ENCODE measurements at places on chromosomes 1 and 21.
A peak's percentile ranks its signal among the peaks of the same experiment; 100 is the strongest.

DNA sequence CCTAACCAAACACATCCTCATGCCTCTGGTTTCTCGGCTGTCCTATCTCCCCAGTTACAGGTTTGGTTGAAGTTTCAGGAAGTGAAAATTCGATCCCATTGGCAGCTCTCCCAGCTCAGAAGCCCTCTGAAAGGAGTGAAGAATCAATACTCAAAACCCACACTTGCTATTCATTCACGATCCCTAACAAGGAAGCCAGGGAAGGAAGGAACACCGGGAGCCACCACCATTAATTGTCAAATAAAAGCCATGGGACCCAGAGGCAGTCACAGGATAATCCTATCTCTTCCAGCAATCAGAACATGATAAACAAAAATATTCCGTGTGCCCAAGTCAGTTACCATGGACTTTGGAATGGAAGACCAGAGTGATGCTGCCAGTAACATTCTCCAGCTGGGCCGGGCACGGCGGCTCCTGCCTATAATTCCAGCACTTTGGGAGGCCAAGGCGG, 7.0 kb downstream of the TMPRSS2 start:
- no peak for DNase-seq

DNA sequence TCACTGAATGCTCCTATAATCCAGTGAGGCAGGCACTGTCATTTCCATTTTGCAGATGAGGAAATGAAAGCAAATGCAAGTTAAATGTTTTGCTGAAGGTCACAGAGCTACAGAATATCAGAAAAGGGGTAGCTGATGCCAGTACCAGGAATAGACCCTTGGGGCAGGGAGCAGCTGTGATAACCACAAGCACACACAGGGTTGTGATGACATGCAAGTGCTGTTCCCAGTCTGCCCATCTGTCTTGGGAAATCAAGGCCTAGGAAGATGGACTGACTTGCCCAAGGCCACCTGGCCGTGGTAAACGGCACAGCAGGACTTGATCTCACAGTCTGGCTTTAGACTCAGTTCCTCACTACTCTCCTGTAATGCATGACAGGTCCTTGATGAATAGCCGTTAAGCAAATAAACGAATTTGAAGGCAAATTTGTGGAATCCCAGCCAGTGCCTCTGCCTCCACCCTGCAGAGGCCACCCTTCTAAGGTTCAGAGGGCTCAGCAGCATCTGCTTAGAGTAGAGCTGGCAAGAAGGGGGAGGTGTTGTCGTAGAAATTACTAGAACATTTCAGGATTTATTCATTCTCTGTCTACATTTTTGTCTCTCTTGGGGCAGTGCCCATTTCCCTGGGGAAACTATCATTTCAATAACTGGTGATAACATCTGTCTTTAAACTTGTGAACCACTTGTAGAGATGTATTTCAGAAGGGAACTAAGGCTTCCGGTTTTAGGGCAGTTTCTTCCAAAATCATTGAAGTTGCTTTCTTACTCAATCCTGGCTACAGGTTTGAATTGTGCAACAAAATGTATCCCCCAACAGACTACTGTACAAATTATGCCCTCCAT, 53.2 kb upstream of the MRPS6 start:
- DNase-seq, result no peak

DNA sequence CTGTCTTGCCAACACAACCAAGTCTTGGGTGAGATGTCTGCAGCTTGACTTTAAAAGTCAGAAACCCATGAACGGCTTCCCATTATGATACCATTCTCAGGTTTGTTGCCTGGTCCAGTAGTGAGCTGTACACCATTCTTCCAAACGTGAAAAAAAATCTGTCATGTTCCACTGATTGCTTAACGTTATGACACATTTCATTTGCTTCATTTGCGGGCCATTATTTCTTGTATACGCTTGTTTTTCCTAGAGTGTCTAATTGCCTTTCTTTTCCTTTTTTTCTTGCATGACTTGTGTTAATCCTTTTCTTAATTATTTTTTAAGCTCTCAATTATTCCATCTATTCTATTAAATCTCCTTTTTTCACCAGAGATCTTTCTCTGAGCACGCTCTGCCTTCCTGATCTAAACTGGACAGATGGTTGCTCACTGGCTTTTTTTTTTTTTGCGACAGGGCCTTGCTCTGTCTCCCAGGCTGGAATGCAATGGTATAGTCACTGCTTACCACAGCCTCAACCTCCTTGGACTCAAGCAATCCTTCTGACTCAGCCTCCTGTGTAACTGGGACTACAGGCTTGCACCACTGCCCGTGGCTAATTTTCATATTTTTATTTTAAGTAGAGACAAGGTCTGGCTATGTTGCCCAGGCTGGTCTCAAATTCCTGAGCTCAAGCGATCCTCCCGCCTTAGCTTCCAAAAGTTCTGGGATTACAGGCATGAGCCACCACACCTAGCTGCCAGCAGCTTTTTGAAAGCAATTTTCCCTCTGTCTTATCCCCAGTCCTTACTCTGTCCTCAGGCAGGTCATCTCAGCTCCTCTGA, 31.7 kb upstream of the CAMTA1 start:
- DNase-seq, result no peak

- DNase-seq, result no peak
Measured at GRCh38 chr1:94512816-94513215, 28.7 kb downstream of the F3 start.

DNA sequence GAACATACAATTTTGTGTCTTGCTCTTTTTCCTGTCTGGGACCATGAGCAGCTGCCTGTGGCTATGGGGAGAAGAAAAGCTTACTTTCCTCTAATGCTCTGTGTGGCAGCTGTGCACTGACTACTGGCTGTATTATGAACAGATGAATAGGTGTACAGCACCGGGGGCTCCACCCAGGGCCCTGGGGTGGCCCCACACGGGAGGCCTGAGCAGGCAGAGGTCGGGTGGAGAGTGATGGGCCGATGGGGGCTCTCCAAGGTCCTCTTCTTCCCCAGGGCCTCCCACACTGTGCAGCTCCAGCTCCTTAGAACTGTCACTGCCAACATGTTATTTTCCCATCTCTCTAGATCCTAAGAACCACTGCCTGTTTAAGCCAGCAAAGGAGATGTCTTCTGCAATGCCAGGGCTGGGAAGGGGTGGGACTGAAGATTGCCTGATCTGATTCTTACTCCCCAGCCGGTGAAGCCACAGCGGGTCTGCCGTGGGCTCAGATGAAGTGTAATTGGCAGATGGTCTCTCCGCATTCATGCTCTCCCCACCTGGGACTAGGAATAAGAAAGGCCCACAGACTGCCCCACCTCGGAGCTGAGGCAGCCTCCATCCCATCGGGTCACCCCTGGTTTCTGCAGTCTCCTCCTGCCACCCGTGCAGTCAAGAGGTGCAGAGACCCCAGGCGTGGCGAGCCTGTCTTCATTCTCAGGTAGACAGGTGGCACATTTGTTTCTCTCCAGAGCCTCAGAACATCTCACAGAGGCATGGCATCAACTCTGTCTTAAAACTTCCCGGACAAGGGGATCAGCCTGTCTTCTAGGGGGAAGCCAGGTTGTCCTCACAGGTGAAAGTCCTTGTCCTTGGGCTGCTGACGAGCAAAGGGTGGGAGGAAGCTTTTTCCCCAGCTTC, 186.5 kb upstream of the GALNT2 start:
- DNase-seq, result no peak

DNA sequence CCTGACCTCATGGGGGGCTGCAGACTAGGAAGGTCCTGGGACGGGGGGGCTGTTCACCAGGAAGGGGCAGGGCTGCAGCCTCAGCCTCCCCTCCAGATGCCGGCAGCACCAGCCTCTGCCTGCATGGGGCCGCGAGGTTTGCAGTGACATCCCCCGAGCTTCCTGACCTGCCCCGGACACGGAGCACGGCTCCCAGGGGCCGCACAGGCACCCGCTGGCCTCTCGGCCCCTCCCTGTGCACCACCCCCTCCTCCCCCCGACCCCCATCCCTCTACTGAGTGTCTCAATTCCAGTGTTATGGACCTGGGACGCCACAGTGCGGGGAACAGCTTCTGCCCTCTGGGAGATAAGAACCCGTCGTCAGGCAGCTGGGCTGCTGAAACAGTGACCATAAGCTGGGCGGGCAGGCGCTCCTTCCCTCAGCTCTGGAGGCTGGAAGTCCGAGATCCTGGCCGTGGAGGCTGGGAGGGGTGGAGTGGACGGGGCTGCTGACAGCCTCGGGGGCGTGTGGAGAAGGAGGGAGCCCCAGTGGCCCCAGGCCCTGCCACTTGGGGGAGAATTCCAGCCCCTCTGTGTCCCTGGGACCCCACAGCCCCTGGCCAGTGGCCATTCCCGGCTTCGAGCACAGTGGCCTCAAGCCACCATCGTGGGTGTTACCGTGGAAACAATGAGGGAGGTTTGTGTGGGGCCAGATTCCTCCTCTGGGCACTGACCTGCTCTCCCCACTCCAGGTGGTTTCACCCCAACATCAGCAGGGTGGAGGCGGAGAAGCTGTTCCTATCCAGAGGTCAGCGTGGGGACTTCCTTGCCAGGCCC, 11.6 kb downstream of the RNF223 start:
- DNase-seq, result no peak

- no peak for DNase-seq
Measured at GRCh38 chr1:227742738-227743715, 7.8 kb downstream of the SNAP47 start.

DNA sequence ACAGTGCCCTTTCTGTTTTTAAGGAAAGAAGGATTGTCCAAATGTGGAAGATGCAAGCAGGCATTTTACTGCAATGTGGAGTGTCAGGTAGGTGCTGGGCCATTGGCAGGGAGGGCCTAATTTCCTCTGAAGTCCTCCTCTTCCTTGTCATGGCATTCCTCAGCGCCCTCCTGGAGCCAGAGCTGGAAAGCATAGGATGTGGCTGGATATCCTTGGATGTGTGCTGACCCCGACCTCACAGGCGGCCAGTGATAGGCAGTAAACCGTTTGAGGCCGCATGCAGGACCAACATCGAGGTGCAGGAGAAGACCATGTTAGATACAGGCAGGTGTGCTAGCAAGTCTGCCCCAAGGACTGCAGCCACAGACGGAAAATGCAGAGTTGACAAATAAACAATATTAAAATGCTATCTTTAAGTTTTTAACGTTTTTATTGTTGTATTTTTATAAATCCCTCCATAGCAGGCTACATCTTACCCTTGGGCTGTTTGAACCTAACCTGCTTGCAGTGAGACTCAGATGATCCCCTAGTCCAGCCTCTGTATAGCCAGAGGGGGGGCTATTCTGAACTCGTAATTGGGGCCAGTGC, 24.3 kb downstream of the SMYD2 start:
- DNase-seq, result no peak

GRCh38 chr1:234473118-234473517, 5.9 kb downstream of the TARBP1 start:
- no peak for DNase-seq

DNA sequence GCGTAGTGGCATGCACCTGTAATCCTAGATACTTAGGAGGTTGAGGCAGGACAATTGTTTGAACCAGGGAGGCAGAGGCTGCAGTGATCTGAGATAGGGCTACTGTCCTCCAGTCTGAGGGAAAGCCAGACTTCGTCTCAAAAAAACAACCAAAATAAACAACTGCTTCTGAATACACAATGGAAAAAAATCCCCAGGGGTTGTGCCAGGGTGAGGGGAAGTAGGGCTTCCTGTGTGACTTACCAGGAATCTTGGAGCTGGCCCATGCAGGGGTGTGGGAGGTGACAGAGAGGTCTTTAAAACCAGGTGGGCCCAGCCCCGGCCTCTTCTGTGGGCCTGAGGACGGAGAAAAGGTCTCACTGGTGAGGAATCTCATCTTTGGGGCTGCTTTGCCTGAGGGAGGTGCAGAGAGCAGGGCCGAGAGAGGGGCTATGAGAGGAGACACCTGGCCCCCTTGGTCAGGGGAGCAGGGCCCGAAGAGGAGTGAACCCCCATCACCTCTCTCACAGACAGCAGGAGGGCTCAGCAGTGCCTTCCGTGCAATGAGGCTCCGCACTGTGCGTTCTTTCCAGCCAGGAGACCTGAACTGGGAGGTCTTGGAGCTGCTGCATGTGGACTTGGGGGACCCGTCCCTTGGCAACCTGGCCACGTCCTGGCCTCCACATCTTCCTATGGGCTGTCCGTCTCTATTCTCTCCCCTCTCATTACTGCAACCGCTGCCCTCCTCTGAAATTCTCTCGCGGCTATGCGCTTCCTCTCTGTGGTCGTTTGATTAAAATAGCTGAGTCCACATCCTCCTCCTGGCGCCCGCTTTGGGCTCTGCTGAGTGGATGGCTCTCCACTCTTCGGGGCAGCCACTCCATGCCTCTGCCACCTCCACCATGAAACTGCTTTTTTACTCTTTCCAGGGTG, 10.7 kb downstream of the PLA2G5 start:
- no peak for DNase-seq

- peak; percentile 86 for DNase-seq
Measured at GRCh38 chr1:244599937-244600350, 53.0 kb upstream of the DESI2 start.

DNA sequence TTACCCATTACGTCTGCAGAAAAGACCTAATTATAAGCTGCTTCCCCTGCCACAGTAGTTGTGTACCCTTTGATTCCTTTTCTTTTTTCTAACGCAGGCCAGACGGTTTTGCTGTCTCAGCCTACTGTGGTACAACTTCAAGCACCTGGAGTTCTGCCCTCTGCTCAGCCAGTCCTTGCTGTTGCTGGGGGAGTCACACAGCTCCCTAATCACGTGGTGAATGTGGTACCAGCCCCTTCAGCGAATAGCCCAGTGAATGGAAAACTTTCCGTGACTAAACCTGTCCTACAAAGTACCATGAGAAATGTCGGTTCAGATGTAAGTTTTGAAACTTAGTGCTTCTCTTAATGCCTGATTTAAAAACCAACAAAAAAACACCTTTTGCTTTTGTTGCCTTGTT, 35.8 kb downstream of the ATF6 start:
- DNase-seq, result no peak

GRCh38 chr1:1565340-1565739, 9.3 kb downstream of the SSU72 start:
- no peak for DNase-seq

DNA sequence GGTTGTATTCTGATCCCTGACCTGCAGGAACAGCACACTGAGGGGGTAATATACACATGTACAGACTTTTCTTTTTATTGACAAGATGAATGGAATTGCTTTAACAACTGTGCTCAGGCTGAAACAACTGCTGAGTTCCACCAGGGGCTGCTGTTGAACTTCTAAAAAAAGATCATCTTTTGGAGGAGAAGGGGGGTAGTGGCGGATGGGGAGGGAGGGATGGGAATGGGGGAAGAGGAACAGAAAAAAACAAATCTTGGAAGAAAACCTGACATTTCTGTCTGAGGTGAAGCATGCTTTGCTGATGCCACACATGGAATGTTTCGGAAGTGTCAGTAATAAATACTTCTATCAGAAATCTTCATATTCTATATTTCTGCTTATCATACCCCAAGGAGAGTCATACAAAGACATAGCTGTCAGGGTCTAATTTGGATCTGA, 75.0 kb downstream of the RWDD3 start:
- DNase-seq, result peak; percentile 10

GRCh38 chr1:6962478-6962995, 177.3 kb downstream of the CAMTA1 start:
- no peak for DNase-seq

DNA sequence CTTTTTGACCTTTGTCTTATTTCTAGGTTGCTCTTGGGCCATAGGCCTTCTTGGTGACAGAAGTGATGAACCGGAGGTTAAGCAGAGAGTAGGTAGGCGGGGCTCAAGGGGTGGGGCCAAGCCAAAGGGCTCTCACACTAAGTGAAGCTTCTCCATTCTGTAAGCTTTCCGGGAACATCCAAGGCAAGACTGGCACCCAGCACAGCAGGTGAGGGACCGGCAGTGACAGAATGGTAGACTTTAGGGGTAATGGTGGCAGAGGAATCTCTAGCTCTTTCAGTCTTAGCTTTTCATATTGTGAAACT, at the start of gene TNFAIP8L2:
TNFAIP8L2 (plus strand) TSS at position 135 of the 305 bp plus-strand sequence. CDS start 2,049 bp downstream, outside the sequence.
- peak; percentile 13 for DNase-seq

- peak; percentile 21 for DNase-seq
Measured at GRCh38 chr1:25425098-25426085, 4.8 kb upstream of the RHCE start.

GRCh38 chr1:94612525-94613204, 71.1 kb upstream of the F3 start:
- no peak for DNase-seq

Data from foreskin fibroblast (primary cell).